Mesenteric fat pad (tissue), 1 donor: ENCODE measurements at places on chromosomes 4 and X. TPM values are rescaled to one million over a fixed set of nuclear protein-coding genes. Genes with fewer than 3 reads are reported as not detected.

The TLL1 gene
- total RNA-seq = 7.2 TPM

DNA sequence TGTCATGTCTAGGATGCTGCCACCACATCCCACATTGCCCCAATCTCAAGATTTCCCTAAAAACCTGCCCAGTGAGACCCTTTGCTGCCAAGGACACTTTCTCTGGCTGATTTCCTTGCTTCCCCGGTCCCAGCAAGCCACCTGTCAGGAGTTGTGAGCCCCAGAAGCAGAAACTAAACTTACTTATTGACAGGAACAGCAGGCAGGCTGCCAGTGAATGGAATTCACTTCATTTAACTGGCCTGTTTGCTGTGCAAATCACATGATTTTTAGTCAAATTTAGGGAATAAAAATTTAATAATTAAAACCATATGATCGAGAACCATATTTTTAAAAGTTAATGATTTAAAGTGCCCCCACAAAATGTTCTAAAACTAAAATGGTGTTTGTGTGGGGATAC, 48.5 kb downstream of the MAMLD1 start:
- no peak for DNase-seq

DNA sequence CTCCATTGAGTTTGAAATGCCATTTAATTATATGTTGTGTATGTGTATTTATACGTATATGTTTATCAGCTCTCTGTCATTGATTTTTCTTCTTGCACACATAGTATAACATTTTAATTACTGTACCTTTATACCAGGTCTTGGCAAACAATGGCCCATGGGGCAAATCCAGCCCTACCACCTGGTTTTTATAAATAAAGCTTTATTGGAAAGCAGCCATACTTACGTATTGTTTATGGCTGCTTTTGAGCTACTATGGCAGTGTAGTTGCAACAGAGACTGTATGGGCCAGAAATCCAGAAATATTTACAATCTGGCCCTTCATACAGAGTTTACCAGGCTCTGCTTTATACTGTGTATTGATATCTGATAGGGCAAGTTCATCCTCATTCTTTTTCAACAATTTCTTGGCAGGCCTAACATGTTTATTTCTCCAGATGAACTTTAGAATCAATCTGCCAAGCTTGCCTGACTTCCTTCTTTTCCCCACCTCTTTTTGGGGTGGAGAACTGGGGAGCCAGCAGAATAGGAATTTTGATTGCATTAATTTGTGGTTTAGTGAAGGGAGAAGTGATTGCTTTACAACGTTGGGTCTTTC, 15.8 kb downstream of the DCUN1D4 start:
- DNase-seq = no peak

The GPR119 gene
- total RNA-seq = not detected

The GAGE12F gene
- total RNA-seq = not detected

GRCh38 chr4:67721770-67722597, 21.0 kb upstream of the UBA6 start:
- no peak for DNase-seq

DNA sequence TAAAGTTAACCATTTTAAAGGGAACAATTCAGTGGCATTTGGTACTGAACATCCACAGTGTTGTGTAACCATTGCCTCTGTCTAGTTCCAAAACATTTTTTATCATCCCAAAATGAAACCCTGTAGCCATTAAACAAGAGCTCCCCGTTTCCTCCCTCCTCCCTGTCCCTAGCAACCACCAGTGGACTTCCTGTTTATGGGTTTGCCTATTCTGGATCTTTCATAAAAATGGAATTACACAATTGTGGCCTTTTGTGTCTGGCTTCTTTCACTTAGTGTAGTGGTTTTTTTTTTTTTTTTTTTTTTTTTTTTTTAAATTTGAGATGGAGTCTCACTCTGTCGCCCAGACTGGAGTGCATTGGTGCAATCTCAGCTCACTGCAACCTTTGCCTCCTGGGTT, 11.6 kb downstream of the RBMX2 start:
- DNase-seq = no peak

DNA sequence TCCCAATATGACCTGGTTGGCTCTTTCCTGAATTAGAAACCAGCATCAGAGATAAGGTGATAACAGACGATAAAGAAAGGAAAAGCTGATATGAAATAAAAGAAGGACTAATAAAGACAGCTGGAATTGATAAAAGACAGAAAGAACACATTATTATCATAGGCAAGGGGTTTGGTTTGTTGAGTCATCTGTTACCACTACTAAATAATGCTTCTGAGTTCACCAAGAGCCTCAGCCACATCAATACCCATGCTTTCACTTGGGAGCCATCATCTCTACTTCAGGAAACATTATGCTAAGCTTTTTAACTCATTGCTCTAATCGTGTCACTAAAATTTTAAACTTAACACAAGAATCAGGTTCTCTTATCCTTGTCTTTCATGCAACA, 27.6 kb downstream of the ANXA5 start:
- DNase-seq = no peak

The EPHA5 gene
- not detected for total RNA-seq

The TMPRSS11B gene
- not detected for total RNA-seq

The PABPC5 gene
- 1.1 TPM for total RNA-seq

GRCh38 chrX:25755194-25755593, 382.9 kb upstream of the MAGEB18 start:
- DNase-seq = no peak

GRCh38 chr4:8403173-8403753, 37.3 kb downstream of the ACOX3 start:
- peak; percentile 93 for DNase-seq

DNA sequence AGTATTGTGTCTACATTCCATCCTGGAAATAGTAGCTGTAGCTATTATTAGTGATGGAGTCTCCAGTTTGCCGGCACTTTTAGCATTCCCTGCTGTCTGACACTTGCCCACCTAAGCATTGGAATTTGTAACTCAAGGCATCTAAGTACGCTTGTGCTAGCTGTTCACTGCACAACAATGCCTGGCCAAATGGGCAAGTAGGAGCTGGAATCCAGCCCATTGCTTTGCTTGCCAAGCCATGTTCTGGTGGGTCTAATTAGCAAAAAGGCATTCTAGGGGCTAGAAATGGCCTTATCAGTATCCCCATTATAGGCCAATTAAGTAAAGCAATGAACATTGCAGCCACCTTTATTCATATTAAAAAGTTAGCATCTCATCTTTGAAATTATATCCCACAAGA, 7.8 kb upstream of the CXXC4 start:
- no peak for DNase-seq

- no peak for DNase-seq
Measured at GRCh38 chrX:115372152-115372551, 82.6 kb downstream of the LUZP4 start.

The NAA11 gene
- total RNA-seq = not detected

The NPNT gene
- 6.9 TPM for total RNA-seq

DNA sequence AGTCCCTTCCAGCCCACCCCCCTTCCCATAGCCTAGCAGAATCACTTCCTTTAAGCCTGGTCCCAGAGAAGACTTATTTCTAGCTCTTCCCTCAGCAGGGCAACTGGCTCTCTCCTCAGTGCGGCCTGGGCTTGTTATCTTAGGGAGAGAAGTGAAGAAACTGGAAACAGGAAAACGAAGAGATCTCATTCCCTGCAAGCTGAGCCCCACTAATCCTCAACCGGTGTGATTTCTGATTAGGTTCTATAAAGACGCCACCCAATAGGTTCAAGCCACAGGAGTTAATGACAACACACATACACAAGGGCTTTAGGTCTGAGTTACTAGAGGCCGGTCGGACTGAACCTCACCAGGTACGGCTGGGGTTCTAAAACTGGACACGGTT, 3.2 kb downstream of the GSX2 start:
- no peak for DNase-seq

DNA sequence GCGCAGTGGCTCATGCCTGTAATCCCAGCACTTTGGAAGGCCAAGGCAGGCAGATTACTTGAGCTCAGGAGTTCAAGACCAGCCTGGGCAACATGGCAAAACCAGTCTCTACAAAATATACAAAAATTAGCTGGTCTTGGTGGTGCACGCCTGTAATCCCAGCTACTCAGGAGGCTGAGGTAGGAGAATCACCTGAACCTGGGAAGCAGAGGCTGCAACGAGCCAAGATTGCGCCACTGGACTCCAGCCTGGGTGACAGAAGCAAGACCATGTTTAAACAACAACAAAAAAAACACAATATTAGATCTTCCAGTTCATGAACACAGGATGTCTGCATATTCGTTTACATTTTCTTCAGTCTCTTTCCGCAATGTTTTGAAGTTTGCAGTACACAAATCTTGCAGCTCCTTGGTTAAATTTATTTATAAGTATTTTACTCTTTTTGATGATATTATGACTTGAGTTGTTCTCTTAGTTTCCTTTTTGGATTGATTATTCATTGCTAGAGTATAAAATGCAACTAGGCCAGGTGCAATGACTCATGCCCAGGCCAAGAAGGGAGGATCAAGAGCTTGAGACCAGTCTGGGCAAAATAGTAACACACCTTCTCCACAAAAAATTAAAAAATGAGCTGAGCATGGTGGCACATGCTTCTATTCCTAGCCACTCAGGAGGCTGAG, 30.4 kb upstream of the ABCG2 start:
- no peak for DNase-seq

DNA sequence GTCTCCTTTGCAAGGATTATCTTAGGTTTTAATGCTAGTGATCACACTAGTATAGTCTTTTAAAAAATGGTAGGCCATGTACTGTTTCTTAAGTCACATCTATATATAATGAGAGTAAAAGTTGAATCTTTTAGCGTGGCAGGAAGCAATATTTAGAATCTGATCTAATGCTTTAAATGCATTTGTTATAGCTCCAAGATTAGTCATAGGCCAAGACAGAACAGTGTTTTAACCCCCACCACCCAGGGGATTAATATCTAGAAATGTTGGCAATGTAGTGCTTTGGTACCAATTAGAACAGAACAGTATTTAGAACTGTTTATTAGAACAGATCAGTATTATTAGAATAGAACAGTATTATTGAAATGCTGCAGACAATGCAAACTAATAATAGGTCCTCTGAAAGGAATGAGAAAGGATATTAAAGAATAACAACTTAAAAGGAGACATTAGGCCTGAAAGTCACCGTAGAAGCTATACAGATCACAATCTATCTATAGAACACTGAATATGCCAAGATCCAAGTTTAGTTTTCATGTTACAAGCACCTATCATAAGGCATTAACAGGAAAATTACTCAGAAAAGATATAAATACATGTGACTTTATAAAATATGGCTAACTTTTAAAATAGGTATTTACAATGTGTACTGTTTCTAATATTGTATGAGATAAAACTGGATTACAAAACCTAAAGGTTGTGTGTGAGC, 146.2 kb downstream of the NPNT start:
- DNase-seq = no peak

The CXCL3 gene
- total RNA-seq = 15.1 TPM

The BEX4 gene
- 17.0 TPM for total RNA-seq

The TASL gene
- 4.0 TPM for total RNA-seq

GRCh38 chr4:152972821-152973628, 36.9 kb downstream of the FHDC1 start:
- DNase-seq = no peak

DNA sequence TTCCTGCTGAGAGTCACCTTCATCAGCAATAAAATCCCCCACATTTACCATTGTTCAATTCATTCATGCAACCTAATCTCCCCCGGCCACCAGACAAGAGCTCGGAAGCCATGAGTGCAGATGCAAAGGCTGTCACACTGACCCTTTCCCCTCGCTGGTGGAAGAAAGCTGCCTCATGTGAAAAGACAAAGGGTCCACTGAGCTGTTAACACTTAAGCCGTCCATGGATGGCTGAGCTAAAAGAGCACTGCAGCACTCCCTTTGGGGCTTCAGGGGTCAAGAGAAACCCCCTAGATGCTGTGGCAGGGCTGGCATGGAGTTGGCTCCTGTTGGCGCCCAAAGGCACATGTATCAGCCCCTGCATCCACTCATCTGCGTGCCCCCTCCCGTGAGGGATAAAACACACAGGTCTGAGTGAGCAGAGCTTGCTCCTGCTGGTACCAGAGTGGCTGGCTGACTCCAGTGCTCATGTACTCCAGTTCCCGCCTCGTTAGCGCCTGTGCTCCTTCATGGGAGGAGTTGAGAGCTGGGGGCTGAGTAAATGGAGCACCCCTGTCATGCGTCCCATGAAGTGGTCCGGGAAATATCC, 216.5 kb downstream of the PDHA2 start:
- DNase-seq = no peak

GRCh38 chrX:64188901-64189300, 16.6 kb downstream of the AMER1 start:
- no peak for DNase-seq

The BEX5 gene
- total RNA-seq = 1.2 TPM

DNA sequence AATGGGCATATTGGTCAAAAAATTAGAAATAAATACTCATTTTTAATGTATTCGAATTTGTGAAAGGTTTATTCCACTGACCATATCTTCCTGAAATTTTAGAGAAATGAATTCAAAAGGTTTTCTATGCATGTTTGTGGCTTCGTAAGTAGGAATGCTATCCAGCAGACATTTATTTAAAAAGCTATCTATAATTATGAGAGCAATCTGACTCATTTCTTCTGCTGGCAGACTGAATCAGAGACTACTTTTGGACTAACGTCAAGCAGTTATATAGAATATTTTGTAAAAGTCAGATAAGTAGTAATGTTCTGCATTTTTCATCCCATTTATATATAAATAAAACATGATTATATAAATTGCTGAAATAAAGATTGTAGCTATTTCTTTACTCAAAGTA, 125.0 kb downstream of the SPCS3 start:
- no peak for DNase-seq

GRCh38 chr4:55864577-55865223, 11.3 kb downstream of the EXOC1 start:
- DNase-seq = no peak

DNA sequence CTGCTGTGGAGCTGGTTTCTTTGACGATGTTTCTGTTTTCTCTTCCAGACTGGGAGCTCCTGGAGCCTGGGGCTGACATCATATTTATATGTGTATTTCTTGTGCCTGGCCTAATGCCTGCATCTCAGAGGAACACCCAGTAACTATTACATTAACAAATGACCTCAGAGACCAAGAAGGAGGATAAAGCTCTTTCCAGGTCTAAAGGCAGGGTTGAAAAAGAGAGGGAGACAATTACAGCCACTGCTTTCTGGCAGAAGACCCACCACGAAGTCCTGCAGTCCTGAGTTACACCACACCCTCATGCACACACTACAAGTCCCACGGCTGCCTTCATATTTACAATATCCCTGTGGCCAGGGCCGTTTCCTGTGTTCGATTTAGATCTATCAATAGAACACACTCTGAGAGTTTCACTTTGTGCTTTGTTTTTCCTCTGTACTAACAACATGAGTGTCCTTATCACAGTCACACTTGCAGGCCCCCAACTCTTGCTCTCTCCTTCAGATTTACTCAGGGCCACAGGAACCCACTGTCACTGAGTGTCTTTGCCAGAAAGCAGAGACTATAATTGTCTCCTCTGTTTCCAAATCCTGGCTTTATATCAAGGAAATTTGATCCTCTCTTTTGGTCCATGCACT, 535.5 kb downstream of the MID1IP1 start:
- no peak for DNase-seq

The MGARP gene
- 0.39 TPM for total RNA-seq

GRCh38 chr4:88017516-88018297, 10.3 kb downstream of the PKD2 start:
- DNase-seq = no peak

The GLRA3 gene
- not detected for total RNA-seq

The CSN2 gene
- total RNA-seq = not detected
